ENCODE measurements at places on chromosomes 5 and 9.

DNA sequence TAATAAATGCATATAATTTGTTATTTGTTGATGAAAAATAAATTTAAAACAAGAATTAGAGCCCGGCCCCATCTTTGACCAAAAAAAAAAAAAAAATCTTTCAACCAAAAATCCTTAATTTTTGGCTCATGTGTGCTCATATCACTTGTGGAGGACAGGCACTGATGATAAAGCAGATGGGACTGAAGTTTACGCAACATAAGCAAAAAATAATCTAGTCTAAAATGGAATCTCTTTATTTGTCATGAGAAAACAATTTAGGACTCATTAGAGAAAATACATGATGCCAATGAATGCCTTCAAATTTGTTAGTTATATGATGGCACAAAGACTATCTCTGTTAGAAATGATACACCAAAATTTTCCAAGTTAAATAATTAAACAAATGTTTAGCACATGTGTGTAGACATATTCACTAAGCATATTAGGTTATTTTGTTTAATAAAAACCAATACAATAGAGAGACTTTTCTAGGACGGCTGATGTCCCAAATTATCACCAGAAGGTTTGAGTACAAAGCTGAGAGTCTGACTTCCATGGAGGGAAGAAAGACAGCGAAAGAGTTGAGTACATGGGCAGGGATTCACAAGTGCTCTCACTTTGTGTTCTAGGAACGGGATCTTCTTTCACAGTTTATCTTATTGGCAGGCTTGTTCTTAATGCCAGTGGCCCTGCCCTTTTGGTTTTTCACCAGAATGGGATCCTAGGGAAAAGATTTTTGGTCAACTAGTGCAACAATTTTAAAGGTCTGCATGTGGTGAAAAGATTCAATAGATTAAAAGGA is 621.4 kb downstream of the RAB3C start:
- DNase-seq = no peak

DNA sequence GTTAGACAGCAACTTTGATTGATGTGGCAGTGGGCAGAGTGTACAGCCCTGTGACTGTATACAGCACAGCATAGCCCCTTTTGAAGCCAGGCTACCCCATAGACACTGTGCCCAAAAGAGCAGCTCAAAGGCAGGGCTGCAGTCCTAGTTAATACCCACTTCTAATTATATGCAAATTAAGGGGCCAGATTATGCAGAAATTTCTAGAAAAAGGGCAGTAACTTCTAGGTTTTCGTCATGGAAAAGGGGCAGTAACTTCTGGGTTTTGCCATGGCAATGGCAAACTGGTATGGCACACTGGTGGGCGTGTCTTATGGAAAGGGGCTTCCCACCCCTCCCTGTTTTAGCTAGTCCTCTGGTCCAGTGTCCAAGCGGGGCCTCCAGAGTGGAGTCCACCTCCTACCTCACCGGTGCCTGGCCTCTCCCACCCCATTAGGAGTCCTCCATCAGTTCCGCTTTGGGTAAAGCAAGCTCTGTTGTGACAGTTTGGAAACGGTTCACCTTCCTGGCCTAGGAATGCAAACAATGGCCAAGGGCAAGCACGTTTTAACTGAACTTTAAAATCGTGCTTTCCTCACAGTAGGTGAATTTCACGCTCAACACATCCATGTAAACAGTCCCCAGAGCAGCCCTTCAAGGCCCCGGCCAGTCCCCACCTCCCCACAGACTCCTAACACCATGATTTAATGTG is 5.6 kb downstream of the ADAMTS13 start:
- DNase-seq = no peak

- DNase-seq = no peak
These were observed 236.1 kb upstream of the CDH12 start for GRCh38 chr5:23089286-23089685.

DNA sequence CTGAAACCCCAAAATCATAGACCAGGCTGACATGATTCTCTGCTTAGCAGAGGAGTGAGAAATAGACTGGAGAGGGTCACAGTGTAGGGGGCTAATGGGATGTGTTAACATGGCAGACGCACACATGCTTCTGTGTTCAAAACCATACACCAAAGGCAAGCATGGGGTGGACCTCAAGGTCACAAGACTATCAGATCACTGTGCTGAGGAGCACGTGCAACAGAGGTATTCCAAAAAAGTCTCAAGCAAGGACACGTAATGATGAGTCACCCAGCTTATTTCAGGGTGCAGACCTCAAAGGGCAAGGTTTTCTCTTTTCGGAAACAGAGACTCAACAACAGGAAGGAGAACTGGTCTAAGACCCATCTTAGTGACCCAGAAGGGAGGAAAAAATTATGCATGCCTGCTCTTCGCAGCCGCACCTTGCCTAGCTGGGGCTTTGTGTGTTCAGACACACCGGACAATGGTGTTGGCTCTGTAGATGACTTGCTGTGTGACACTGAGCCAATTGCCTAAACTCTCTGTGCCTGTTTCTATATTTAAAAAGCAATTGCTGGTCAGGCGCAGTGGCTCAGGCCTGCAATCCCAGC is 20.3 kb downstream of the WHRN start:
- DNase-seq = no peak

DNA sequence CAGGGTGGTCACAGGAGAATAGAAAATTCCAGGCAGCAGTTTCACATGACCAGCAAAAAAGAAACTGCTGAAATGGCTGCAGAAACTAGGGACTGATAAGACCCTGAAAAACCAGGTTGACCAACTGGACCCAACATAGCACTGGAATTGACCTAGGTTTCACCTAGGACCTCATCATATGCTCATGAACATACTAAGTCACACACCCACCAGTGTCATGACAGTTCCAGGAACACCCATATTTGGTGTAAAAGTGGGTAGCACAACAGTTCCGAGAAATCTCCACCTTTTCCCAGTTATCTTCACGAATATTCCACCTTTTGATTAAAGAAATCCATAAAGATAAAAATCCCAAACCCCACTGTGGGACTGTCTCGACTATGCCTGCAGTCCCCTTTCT is 182.2 kb downstream of the AGTPBP1 start:
- DNase-seq = no peak

DNA sequence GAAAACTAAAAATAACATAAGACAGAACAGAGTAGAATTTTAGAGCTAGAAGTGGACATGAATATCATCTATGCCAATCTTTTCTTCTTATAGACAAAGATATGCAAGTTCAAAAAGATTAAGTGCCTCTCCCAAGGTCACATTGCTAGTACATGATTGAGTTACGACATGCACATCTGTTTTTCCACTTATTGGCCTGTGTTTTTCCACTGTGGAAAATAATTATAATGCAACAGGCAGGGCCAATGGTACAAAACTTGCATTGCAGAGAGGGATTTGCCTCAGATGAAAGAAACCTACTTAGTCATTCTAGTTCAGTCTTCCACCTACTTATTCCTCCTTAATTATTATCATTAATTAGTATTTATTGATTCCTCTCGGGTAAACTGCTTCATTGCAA is 407.8 kb upstream of the SGCD start:
- no peak for DNase-seq

- no peak for DNase-seq
These were observed 18.7 kb upstream of the LECT2 start for GRCh38 chr5:135973323-135974020.

Measured in esophagus squamous epithelium (tissue), 5 donors.